Stimulated activated CD8-positive, alpha-beta memory T cell treated with anti-CD3 and anti-CD28 coated beads, Interleukin-2, amount 100 ng/mL, for 48 hours (primary cell): ENCODE measurements at places on chromosomes 7 and 10.

GRCh38 chr10:60135020-60135419 is 228.7 kb upstream of the CCDC6 start:
- no peak for DNase-seq

GRCh38 chr10:69180525-69181204 is 631 bp downstream of the SUPV3L1 start:
- no peak for DNase-seq

DNA sequence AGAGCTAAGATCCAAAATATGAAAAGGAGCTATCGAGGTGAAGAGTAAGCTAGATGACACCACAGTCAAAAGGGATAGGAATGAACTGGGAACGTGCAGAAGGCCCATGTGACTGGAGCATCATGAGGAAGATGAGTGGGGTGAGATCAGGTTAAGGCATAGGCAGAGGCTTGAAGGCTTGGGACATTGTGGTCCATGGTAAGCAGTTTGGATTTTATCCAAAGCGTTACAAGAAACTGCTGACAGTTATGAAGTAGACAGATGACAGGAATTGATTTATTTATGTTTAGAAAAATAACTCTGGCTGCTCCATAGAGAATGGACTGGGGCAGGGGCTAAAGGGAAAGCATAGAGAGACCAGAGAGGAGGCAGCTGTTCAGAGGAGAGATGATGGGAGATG is 18.1 kb upstream of the PANK1 start:
- no peak for DNase-seq

DNA sequence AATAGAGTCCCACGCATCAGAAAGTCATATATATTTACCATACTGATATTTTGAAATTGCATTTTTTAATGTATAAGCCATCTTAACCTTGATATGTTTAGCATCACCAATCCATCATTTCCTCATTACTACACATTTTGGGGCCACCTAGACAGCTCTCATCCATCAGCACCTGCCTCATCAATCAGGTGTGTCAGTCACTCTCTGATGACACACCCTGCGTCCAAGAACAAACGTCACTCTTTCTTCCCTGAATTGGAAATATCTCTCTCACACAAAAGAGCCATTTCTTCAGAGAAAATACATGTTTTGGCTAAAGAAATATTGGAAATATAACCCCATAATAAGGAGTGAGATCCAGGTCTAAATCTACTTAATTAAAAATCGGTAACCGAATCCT is 38.9 kb upstream of the RSU1 start:
- DNase-seq: no peak

DNA sequence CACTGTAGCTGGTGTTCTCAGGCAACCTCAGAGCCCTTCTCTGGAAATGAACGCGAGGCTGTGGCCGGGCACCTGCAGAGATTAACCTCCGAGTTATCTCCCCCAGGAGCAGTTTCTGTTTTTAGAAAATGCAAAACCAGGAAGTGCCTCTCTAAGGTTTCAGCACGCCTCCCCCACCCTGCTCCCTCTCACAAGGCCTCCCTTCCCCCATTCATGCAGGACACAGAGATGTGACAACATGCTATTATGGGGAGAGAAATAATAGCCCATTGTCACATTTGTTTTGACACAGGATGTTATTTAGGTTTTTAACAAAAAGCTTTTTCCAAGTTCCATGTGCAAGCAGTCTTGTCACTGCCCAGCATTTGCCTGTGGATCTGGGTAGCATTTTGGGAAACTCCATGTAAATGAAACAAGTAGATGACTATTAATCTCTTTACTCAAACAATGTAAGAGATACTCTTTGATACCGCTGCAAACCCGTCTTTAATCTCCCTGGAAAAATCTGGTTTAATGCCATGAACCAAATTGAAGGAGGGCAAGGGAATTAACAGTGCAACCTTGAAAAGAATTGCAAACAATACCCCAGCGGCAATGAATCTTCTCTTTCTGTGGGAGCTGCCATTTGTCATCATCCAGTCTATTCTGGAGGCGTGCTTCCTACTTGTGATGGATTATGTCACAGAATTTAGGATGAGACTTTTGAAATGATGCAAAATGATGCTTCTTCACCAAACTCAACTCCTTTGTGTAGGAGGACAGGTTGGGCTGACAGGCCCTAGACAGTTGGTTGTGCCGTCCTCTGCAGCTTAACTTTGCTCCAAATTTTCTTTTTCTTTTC is 86.5 kb upstream of the NMT2 start:
- DNase-seq: peak; percentile 11

DNA sequence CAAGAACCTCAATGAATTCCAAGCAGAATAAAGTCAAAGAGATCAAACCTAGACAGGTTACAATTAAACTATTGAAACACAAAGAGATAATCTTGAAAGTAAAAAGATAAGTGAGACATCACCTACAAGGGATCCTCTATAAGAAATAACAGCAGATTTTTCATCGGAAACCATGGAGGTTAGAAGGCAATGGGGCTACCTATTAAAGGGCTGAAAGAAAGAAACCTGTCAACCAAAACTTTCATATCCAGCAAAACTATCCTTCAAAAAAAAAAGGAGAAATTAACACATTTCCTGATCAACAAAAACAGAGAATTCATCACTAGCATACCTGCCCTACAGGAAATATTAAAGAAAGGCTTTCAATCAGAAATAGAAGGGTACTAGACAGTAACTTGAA is 244.9 kb downstream of the ARHGAP12 start:
- DNase-seq: no peak

GRCh38 chr10:110411047-110411410 is 86.7 kb upstream of the DUSP5 start:
- DNase-seq: no peak

DNA sequence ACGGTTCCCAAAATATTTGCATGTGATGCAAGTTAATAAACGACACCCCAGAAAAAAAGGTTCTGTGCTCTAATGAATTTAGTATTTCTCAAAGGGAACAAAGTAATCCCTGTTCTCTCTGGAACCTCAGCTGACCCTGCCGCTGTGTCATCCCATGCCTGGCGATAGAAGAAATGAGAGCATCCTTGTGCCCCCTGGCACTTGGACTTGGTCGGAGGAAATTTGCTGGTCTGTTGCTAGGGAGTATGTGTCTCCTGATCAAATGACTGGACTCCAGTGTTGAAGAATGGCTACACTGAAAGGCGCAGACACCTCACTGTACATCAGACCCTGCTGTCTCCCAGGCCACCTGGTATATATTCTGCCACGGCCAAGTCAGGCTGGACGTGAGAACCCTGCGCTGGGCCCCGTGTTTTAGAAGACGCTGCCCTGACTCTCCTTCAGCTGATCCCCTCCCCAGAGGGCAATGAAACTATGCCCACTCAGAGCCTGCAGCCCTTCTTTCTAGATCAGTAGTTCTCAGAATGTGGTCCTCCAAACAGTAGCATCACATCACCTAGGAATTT is 67.2 kb downstream of the THNSL1 start:
- no peak for DNase-seq
